Iris pigment epithelial cell (primary cell): ENCODE measurements at places on chromosomes 3 and 15.

DNA sequence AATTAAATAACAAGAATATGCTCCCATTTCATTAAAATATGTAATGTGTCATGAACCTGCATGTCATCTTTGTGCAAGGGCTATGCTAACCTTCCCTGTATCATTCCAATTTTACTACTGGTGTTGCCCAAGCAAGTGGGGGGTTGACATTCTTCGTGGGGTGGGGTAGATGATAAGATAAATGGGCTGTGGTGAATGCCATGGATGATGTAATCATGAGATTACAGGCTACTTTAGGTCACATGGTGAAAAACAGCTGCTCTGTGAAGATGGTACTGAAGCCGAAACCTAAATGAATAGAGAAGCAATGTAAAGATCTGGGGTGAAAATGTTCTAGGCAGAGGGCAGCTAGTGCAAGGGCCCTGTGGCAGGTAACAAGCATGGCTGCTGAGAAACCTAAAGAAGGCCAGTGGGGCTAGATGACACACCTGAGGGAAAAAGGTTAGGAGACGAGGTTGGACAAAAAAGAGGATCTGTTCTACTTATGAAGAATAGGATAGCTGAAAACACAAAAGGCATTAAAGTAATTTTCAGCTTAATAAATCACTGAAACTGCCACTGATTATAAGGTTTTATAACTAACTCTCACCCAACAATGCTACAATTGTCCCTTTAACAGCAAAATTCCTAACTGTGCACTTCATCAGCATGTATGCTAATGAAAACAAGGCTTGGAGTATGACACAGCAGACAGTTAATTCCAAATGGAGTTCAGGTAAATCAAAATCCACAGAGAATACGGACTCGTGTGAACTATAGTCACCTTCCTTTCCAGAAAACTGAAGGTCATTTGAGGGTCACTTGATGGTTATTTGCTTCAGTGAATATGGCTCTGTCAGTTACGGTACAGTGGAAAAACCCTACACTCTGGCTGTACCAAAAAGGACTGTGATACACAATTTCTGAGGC is 35.0 kb downstream of the MTMR10 start:
- peak; percentile 58 for DNase-seq

DNA sequence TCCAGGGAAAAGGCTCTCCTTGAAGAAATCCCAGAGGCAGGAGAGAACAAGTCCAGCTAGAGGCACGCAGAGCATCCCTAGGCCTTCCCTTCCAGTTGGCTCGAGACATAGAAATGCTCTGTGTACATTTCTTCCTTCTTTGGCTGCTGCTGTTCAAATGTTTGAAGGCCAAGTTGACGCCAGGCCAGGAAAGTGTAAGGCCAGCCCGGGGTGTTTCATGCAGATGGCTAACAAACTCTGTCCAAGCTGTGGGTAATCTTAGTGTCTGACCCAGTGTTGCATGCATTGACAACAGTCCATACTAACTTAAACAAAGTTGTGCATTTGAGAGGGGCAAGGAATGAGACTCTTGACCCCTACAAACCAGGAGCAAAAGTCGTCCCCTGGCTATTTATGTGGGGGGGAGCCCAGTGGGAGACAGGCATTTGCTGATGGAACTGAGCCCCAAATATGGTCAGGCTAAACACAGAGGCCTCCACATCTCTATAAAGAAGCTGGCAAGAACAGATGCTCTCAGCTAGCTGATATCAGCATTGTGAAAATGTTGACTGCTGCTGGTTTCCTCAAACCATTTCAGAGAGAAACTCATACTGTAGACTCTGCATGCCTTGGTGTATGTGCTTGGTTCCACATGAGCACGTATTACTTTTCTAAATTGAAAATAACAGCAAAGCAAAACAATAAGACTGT is 139.5 kb downstream of the ADAMTS9 start:
- DNase-seq: peak; percentile 10

DNA sequence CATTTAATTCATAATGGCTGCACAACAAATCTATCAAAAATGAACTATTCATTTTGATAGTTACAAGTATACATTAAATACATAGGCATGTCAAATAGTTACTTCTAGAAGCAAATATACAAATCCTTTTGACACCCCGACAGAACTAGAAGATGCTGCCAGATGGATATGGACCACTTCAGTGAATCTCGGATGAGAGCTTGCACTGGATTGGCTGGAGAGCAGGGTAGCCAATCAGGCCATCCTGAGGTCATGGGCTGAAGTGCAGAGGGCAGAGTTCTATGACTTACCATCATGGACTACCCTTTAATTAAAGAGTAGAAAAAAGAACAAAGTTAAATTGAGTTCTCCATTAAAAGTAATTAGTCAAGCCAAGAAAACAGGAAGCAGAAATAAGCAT is 8.3 kb downstream of the CCNL1 start:
- no peak for DNase-seq

DNA sequence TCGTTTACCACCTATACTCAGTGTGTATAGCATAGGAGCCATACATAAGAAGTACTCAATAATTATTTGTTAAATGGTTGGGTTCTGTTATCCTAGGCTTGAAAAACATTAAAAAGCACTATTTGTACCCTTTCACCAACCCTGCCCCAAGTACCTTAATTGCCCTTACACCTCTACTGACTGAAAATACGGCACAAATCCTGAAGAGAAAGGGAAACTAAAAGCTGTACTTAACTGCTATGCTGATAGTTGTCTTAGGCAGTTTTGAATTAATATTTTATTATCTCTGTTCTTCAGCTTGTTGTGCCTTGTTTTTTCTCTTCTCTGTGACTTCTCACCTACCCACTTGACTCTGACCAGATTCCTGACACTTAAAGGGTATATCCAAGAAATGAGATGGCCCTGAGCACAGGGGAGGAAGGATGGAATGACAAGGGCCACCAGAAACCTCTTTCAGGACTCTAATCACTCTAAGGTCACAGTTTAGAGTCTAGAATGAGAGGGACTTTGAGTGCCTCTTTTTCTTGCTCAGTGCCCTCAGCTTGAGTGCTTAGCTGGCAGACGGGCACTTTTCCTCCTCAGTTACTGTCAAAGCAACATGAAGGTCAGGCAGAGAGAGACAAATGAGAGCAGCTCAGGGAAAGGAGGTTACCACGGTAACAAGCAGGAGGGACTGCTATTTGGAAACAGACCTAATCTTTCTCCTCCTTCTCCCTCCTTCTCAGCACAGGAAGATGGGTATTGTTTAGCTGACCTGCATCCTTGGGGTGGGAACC is 136.5 kb downstream of the ZNF609 start:
- DNase-seq: peak; percentile 68

GRCh38 chr3:53694666-53695323 is 151.4 kb downstream of the CHDH start:
- no peak for DNase-seq

DNA sequence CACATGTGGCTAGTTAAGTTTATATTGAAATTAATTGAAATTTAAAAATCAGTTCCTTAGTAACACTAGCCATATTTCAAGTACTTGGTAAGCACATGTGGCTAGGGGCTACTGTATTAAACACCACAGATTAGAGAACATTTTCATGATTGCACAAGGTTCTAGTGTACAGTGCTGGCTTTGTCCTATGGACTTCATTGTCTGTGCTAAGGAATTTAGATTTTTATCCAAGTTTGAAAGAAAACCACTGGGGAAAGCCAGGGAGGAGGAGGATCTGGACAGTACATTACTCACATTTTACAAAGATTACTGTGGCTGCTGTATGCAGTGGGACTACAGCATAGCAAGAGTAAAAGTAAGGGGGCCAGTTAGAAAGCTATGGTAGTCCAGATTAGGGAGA is 13.9 kb downstream of the STAC start:
- DNase-seq: peak; percentile 7

DNA sequence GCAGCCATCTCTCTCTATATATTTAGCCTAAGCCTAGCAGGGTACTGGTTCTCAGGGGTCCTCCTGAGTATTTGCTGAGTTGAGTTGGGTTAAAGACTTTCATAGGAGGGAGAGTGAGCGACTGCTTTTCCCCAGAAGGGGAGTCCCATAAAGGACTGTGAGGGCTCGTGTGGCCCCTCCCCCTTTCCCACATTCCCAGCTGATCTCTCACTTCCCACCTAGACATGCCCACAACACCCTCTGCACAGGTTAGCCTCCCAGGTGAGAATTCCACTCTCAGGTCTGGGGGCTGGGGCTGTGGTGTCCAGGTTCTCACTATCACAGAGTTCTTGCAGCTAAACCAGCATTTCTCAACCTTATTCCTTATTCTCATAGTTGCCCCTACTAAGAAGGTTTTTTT is 15.8 kb downstream of the EPHB1 start:
- DNase-seq: no peak

DNA sequence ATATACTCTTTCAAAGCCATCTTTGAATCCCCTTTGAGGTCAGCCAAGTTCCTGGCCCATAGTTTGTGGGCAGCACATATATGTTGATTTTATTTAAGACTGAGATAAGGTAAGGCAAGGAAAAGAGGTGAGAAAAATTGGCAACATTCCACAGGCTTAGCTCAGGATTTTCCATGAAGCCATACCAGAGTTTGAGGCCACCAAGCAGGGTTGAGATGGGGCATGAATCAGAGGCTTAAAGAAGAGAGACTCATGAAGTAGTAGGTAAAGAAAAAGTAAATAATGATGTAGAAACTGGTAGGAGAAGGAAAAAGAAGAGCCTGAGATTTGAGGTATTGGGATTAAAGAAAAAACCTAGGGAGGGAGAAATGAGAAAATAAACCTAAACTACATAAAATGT is 89.2 kb downstream of the MYO5A start:
- no peak for DNase-seq
